ENCODE measurements at places on chromosomes 16 and 17.

- no peak for DNase-seq
Measured at GRCh38 chr17:72378414-72379390, 257.9 kb downstream of the SOX9 start.

- DNase-seq = no peak
Measured at GRCh38 chr16:79339863-79340262, 260.7 kb downstream of the MAF start.

GRCh38 chr16:1913327-1914083 is 4.7 kb downstream of the HS3ST6 start:
- DNase-seq = no peak

DNA sequence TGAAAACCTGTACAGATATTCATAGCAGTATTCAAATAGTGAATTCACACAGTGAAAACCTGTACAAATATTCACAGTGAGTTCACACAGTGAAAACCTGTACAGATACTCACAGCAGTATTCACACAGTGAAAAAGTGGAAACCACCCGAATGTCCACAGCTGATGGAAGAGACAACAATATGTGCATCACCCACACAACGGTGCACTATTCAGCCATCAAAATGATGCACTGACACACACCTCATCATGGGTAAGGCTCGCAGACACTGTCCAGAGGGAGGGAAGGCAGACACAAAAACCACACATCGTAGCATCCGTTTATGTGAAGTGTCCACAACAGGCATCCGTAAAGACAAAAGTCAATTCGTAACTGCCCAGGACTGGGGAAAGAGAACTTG is 100.9 kb downstream of the VPS53 start:
- DNase-seq = no peak

DNA sequence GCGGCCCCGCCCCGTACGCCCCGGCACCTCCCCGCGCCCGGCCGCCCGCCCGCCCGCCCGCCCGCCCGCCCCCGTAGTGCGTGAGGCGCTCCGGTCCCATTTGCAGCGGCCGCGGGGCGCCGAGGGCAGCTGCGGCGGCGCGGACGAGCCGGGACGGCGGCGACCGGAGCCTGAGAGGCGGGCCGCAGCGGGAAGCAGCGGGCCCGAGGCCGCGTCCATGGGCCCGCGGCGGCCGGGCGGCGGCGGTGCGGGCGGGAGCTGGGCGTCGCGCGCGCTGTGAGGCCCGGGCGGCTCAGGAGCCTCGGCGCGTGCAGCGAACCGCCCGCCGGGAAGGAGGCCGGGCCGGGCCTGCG is at the start of gene MPRIP:
TSS of gene MPRIP (plus strand) at position 74 of the 353 bp plus-strand sequence. CDS start 392 bp downstream, outside the sequence.
- DNase-seq = no peak

GRCh38 chr17:30290696-30291542 is 825 bp downstream of the BLMH start:
- peak; percentile 76 for DNase-seq

GRCh38 chr16:81863630-81864352 is 84.7 kb downstream of the PLCG2 start:
- no peak for DNase-seq

DNA sequence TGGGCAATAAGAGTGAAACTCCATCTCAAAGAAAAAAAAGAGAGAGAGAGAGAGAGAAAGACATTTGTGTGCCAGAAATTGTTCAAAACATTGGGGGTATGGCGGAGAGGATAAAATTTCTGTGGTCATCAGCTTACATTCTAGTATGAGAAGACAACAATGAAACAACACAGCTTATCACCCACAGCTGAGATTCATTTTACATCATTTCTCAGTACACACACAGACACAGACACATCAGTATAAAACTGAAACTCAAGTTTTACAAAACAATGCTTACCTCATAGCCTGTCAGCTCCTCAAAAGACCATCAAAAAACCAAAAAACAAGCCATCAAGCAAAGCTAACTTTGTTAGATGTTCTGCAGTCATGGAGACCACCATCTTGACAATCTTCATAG is 31.4 kb upstream of the CNEP1R1 start:
- DNase-seq = no peak

- DNase-seq = no peak
Measured at GRCh38 chr16:85567101-85567866, 45.8 kb upstream of the GSE1 start.

- no peak for DNase-seq
Measured at GRCh38 chr17:42274253-42274542, 2.0 kb downstream of the STAT5B start.

DNA sequence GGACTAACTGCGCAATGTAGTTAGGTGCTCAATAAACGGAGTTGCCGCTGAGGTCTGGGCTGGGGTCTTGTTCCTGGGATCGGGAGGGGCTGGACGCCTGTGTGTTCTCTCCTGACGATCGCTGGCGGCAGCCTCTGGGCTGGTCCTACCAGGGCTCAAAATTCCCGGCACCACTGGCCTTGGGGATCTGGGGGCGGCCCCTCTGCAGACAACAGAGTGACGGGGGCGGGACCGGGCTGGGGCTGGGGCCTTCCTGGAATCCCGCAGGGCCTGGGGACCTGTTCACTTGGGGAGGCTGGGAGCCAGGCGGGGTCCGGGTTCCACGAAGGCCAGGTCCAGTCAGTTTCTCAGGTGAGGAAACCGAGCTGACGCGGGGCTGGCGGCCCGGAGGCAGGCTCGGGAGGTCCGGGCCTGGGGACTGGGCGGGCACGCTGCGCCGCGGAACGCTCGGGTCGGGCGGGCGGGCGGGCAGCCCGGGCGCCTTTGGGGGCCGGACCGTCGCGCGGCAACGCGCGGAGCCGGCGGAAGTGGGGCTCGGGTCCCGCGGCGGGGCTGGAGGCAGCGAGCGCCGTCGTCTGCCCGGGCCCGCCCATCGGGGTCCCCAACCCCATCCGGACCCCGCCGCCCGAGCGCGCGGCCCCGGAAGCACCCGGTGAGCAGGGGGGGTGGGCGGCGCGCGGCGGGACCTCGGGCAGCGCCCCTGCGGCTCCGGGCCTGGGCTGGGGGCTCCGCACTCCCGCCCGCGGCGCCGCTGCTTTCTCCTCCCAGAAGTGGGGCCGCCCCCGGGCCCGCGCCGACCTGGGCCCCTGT is at the start of gene PIGQ:
TSS of gene PIGQ (plus strand) at position 524 of the 810 bp plus-strand sequence. CDS start 4,107 bp downstream, outside the sequence.
- DNase-seq = peak; percentile 79

GRCh38 chr16:68704232-68704867 is 32.7 kb upstream of the CDH1 start:
- DNase-seq = peak; percentile 79

- no peak for DNase-seq
Measured at GRCh38 chr17:76207275-76208059, 32.8 kb downstream of the RNF157 start.

- DNase-seq = no peak
Measured at GRCh38 chr16:89565256-89565505, 4.7 kb downstream of the RPL13 start.

GRCh38 chr17:45130681-45131615 is 1.4 kb downstream of the PLCD3 start:
- DNase-seq = no peak

DNA sequence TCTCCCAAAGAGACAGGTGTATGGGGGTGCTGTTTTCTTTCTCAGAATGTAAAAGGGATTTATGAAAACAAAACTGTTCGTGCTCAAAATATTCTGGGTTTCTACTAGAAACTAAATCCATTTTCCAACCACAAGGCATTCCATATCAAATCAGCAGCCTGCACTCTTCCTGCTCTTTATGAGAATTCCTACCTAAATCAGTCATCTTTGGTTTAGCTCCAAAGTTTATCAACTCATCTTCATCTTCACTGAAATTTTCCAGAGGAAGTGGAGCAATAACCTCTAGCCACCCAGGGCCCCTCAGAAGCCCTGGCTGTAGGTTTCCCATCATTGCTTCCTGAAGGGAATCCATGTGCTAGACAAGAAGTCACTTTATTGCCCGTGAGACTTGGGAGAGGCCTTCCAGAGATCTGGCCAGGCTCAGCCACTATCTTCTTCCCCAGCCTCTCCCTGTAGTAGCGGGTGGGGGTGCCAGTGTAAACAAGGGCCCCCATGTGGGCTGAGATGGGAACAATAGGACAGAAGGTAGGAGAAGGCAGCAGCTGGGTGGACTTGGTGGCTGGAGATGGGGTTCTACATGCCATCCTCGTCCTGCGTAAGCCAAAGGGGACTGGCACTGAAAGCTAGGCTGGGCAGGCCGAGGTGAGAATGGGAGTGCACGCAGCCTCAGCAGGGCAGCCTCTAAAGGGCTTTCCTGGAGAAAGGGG is 22.0 kb upstream of the ALDH3A1 start:
- peak; percentile 80 for DNase-seq

GRCh38 chr16:50731989-50732832 is 9.7 kb upstream of the CYLD start:
- no peak for DNase-seq

GRCh38 chr16:67504031-67505021 is 21.0 kb upstream of the AGRP start:
- DNase-seq = no peak

Data from HTR-8/SVneo (cell line).